ENCODE measurements at places on chromosomes 12 and 14.

- DNase-seq, result no peak
These were observed 92.4 kb upstream of the OVCH1 start for GRCh38 chr12:29589851-29590250.

GRCh38 chr12:56676851-56677580, 11.1 kb downstream of the PTGES3 start:
- DNase-seq, result no peak

DNA sequence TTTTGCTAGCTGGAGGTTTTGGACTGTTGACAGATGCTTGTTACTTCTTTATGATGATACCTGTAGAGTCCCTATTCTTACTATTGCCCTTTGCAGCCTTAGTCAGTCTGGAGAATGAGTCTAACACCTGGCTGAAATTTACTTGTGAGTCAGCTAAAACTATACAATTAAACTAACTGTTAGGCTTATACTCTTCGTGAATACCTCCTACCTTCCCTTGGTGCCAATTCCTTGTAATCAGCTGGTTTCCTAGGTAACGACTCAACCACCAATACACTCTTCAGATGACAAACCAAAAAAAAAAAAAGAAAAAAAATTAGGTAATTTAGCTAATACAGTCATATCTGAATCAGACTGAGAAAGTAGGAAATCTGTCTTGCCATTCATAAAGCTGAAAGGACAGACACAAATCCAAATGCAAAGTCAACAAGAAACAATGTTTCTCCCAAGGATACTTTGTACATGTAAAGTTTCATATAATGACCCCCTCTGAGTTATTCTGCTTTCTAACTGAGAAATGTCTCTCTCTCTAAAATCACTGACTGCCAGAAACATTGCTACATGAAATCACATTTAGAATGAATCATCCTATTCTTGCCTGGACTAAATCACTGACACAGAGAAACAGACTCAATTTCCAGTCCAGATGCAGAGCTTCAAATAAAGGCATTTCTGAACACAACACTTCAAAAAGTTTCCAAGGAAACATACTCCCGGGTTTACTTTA, 56.5 kb upstream of the CDKL1 start:
- DNase-seq, result no peak

DNA sequence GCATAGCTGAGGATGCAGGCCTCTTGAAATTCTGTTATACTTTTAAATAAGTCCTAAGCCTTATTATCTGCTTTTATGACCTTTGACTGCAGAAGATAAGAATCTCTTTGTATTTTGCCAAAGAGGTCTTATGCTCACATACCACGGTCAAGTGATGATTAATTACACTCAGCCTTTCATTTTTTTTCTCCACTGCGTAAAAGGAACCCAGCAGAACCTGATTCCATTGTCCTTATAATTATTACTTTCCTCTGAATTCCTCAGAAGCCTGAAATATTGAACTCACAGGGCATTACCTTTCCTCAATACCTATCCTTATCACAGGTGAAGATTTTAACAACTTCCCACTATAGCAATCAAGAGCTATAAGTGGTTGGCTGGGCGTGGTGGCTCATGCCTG, 498.7 kb upstream of the RPL10L start:
- no peak for DNase-seq

DNA sequence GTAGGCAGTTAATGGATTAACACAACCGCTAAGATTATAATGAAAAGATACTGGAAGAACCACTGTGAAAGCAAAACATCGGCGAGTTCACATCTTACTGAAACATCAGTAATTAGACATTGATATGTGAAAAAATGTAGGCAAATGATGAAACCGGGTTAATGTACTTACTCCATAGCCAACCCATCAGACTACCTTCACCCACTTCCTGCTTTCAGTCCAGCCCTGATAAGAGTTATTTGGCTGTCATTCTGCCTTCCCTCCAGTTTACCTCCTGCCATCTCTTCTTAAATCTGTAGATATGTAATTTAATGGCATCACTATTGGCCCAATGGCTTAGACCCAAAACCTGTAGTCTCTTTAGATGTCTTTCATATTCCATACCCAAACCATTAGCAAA, 46.0 kb upstream of the LGR5 start:
- DNase-seq, result no peak

DNA sequence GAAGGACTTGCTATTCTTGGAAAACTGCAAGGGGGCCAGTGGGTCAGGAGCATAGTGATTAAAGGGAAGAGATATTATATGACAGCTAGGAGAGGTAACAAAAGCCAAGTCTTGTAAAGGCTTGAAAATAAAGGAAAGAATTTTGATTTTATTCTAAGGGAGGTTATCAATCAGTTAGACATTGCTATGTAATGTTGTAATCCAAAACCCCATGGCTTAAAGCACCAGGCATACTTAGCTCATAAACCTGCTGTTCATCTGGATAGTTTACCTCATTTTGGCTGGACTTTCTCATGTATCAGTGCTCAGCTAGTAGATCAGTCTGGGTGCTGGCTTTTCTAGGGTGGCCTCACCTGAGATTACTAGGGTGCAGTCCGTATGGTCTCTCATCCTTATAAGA, 680.9 kb upstream of the LMO3 start:
- DNase-seq, result no peak

Data from stimulated activated CD4-positive, alpha-beta T cell treated with anti-CD3 and anti-CD28 coated beads, Interleukin-12 subunit alpha, Interleukin-12 subunit beta, amount 100 ng/mL, for 48 hours (primary cell).